ENCODE measurements at places on chromosomes 6 and 20.

DNA sequence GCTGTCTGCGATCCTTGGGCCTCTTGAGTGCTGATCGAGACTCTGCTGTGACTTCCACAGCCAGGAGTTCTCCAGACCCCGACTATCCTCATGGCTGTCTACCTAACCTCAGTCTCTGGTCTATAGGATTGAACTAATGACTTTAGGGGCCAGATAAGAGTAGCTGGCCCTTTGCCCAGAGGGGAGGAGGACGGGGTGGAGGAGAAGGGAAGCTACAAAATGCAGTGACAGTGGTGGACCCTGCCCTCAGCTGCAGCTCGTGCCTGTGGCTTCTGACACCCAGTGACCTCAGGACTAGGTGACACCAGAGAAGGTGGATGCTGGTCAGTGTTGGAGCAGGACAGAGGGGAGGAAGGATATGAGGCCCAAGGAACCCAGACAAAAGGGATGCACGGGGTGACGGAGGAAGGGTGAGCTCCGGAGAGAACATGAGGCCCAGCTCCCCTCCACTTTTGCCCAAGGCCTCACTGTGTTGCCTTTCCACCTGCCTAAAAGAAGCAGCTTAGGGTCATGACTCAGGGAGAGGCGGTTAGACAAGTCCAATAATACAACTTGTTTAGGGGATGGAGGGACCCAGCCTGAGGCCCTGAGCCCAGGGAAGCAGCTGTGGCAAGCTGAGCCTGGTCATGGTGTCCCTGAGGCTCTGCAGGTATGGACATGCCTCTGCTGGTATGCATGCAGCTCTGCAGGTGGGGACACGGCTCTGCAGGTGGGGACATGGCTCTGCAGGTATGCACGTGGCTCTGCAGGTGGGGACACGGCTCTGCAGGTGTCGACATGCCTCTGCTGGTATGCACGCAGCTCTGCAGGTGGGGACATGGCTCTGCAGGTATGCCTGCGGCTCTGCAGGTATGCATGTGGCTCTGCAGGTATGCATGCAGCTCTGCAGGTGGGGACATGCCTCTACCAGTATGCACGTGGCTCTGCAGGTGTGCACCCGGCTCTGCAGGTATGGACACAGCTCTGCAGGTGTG lies 67.7 kb downstream of the SYNJ2 start:
- peaks cover 13% of the 10 kb centered on the region for H3K4me1 ChIP-seq
- H3K36me3 ChIP-seq = no peaks in the 10 kb centered on the region
- no peak for DNase-seq
- no peak overlapping the region for H3K4me3 ChIP-seq
- H3K27me3 ChIP-seq = no peaks in the 10 kb centered on the region

GRCh38 chr20:34037767-34038166 lies 44.1 kb downstream of the RALY start:
- no peaks in the 10 kb centered on the region for H3K4me1 ChIP-seq
- no peak overlapping the region for H3K27ac ChIP-seq
- DNase-seq = no peak
- H3K36me3 ChIP-seq = peaks cover 15% of the 10 kb centered on the region
- no peaks in the 10 kb centered on the region for H3K27me3 ChIP-seq
- H3K4me3 ChIP-seq = no peak overlapping the region

GRCh38 chr6:18820725-18821124 lies 433.6 kb downstream of the RNF144B start:
- H3K27me3 ChIP-seq = no peaks in the 10 kb centered on the region
- no peaks in the 10 kb centered on the region for H3K4me1 ChIP-seq
- H3K27ac ChIP-seq = no peak overlapping the region
- no peak overlapping the region for H3K4me3 ChIP-seq

DNA sequence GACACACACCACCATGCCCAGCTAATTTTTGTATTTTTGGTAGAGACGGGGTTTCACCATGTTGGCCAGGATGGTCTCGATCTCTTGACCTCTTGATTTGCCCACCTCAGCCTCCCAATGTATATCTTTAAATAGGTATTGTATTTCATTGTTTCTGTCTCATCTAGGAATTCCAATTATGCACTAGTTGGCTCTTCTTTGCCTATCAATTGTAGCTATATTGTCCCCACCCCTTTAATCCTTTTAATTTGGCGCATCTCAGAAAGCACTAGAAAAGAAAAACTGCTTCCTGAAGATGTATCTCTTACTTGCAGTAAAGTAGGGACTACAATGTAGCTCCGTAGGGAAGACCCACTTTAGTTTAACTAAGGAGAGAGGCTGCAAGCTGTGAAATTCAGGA lies 10.5 kb upstream of the MAVS start:
- DNase-seq = no peak
- no peaks in the 10 kb centered on the region for H3K4me1 ChIP-seq
- H3K36me3 ChIP-seq = peaks cover 5% of the 10 kb centered on the region

DNA sequence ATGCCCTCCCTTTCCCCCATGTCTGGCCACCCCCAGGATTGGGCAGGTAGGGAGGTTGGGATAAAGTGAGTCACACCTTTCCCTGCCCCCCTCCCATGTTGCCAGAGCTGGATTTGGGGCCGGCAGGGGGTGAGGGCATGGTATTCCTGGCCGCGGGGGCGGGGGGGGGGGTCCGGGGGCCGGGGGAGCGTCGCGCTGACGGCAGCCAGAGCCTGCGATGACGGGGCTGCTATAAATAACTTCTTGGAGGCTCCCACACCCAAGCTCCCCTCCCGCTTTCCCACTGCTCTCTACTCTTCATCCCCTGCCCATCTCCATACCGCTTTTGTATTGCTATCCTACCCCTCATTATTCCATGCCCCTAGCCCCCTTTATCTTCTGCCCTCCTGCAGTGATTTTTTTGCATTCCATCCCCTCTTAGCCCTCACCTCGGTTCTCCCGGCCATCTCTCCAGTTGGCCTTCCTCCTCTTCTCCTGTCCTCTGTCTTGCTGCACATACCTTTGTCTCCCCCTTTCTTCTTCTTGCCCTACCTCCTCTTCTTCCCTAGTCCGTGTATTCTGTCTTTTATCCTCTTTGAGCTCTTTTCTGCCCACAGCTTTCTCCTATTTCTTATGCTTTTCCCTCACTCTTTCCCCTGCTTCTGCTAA lies 13.8 kb downstream of the SYNGAP1 start:
- peaks cover 23% of the 10 kb centered on the region for H3K4me1 ChIP-seq
- DNase-seq = peak; percentile 79
- no peaks in the 10 kb centered on the region for H3K27me3 ChIP-seq
- no peak overlapping the region for H3K4me3 ChIP-seq

GRCh38 chr6:16163535-16164300 lies 34.8 kb downstream of the MYLIP start:
- no peak for DNase-seq
- no peaks in the 10 kb centered on the region for H3K4me1 ChIP-seq
- no peak overlapping the region for H3K4me3 ChIP-seq

GRCh38 chr6:105774247-105774646 lies 311.9 kb upstream of the PRDM1 start:
- no peaks in the 10 kb centered on the region for H3K36me3 ChIP-seq
- no peaks in the 10 kb centered on the region for H3K4me1 ChIP-seq
- DNase-seq = no peak
- H3K27me3 ChIP-seq = no peaks in the 10 kb centered on the region

Data from tibial artery (tissue), 4 donors.